ENCODE measurements at places on chromosomes 4 and X.

DNA sequence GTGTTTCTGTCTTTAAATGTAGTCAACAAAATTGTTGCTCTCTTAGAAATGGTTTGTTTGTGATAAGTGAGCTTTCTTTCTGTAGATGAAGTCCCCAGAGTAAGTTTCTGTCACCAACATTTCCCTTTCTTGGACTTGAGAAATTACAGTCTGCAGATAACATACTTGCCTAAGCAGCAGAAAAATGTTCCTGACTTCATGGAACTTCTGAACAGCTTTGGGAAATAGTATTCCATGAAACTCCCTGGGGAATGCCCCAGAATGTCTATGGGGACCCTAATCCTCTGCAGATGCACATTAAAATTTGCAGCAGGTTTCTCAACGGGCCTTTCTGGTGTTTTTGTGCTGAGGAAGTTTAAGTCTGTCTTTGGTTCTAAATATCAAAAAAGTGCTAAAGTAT is 38.6 kb upstream of the NEIL3 start:
- DNase-seq: no peak

DNA sequence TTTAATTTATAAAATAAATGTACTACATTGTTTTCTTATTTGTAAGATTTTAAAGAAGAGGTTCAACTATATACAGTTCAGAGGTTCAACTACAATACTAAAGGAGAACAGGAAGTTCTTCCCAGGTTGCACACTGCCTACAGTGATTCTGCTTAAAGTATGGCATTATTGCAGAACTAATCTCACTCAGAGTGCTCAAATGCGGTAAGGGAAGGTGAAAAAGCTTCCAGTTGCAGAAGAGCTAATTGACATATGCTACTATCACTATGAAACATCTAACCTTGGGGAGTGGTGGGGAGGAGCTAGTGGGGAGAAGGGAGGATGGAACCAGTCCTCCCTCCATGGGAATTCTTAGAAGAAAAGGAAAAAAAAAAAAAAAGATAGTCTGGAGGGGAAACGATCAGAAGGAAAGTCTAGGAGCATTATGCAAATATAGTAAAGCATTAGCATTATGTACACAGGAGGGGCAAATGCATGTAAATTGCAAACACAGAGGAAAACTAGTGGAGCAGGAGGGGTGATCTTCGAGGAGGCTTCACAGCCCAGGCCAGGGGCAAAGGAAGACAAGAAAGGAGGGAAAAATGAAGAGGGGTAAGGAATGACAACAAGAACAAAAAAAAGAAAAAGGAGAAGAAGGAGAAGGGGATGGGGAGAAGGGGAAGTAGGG is 32.0 kb upstream of the MMAA start:
- no peak for DNase-seq

DNA sequence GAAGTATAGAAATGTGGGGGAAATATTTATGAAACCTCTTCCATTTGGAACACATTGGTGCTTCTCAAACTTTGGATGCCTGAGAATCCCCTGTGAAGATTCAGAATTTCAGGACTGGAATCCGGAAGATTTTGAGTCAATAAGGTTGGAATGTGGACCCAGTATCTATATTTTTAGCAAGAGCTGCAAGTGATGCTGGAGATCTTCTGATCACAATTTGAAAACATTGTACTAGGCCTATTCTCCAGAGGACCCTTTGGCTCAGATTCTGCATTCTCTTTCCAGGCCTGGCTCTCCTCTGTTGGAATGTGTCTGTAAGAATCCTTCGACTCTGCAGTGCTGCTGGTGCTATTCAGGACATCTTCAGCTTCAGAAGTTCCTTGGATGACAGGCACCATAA is 2.4 kb upstream of the PKD2 start:
- no peak for DNase-seq

GRCh38 chrX:153495362-153495751 is 577 bp downstream of the BGN start:
- DNase-seq: no peak

- DNase-seq: no peak
These were observed 38.0 kb downstream of the HTT-AS start for GRCh38 chr4:3036131-3036952.

DNA sequence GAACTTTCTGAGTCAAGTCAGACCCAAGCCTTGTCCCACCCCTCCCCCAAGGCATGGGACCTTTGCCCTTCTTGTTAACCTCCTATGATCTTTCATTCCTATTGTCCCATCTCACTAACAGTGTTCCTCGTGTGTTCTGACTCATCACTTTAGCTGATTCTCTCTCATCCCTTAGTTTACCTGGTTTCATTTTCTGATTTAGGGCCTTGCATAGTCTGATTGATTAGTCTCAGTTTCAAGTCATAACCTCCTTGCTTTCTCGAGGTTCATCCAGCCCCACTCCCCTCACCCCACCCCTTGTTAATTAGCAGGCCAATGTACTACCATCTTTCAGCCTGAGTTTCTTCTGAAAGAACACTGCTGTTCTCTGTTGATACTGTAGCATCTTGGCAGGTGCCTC is 517.4 kb downstream of the RPA4 start:
- DNase-seq: no peak

GRCh38 chrX:39491548-39492297 is 606.0 kb downstream of the BCOR start:
- peak; percentile 11 for DNase-seq

GRCh38 chr4:150382028-150382427 is 199.9 kb upstream of the MAB21L2 start:
- no peak for DNase-seq

DNA sequence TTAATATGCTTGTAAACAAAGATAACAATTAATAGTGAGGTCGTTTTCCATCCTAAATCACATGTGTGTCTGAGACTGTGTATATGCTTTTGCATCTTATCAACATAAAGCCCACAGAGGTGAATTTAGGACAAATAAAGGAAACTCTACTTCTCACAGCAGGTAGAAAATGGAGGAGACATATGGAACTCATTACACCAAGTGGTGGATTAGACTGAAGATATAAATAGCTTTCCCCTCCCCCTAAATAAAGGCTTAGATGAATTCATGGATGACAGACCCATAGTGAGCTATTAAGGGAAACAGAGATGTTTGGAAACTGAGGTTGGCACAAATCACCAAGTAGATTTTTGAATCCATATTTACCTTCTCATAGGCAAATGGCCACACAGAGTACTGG is 79.7 kb downstream of the GRIA3 start:
- no peak for DNase-seq

DNA sequence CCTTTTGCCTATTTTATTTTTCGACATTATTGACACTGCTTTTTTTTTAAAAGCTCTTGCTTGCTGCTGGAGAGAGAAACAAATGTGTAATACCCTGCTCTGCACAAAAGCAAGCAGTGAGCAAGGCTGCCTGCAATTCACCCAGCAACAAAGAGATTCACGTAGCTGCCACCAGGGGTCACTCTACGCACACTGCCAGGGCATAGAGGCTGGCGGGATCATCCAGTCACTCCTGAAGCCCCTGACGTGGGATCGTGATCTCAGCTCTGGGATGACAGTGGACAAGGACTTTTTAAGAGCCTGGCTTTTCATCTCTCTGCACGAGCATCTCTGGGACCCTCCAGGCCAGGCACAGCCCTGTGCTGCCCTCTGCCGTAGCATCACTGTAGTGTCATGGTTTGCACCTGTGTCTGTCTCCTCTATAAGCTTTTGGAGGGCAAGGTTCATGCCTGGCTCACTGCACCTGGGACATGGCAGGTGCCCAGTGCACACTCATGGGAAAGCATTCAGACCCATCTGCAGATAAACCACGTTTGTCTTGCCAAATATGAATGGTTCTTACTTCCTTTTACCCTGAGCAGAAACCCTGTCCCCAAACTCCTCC is 19.8 kb downstream of the C4orf50 start:
- no peak for DNase-seq

DNA sequence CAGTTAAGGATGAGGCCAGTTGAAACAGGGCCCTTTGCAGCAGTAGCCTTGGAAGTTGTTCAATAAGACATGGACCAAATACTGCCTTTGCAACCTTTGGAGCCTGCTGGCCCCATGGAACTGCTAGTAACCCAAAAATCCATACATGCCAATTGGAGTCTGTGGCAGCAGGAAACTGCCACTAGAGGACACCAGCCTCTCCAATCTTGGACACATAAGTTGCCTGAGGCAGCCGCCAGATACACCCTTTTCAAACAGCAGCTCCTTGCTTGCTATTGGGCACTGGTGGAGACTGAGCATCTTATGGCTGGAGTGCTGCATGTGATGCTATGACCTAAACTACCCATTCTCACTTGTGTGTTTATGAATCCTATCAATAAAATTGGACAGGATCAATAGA is 14.8 kb upstream of the LAP3 start:
- no peak for DNase-seq

DNA sequence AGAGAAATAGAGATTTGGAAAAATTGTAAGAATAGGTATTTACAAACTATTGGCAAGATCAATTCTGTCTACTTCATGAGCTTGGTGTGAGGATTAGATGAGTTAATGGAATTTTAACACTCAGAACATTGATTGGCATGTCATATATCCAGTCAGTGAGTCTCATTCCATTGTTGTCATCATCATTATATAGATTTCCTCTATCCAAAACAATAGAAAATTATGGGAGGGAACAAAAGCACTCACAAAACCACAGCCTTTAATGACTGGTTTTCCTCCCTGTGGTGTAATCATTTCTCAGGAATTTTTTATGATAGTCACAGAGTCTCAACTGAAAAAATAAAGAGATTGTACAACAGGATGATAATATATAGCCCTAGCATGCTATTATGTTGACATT is 21.1 kb downstream of the KLHL5 start:
- no peak for DNase-seq

DNA sequence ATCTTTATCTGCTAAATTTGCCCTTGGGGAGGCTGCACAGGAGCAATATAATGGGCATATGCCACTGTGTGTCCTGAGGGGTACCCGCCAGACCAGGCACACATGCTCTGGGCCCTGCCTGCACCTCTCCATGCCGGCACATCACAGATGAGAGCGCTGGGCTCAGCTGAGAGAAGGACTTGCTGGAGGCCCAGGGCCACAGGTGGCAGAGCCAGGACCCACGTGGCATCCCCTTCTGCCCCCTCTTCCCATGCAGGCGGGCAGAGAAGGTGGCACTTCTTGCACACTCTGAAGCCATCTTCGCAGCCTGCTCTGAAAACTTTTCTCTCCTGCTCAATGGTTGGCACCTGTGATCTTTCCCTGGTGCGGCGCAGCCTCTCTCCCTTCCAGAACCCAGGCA is 20.1 kb downstream of the CPZ start:
- no peak for DNase-seq

DNA sequence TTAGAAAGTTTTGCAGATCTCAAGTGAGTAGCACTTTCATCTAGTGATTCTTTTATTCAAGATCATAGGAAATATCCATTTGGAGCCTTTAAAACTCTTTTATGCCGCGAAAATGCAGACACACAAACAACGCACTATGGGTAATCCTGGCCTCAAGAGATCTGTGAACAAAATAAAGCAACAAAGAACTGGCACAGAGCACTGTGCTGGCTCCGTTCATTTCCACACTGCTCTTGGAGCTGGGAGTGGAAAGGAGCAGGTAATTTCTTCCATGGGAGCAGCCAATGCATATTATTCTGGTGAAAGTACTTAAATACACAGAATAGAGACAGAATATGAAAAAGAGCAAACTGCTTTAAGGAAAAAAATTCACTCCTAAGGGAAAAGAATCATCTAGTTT is 172.7 kb upstream of the FRG1 start:
- no peak for DNase-seq

- DNase-seq: no peak
These were observed 103.6 kb downstream of the TENM3 start for GRCh38 chr4:182346675-182347375.

- no peak for DNase-seq
These were observed 19.9 kb downstream of the SEPTIN11 start for GRCh38 chr4:76969495-76969894.

DNA sequence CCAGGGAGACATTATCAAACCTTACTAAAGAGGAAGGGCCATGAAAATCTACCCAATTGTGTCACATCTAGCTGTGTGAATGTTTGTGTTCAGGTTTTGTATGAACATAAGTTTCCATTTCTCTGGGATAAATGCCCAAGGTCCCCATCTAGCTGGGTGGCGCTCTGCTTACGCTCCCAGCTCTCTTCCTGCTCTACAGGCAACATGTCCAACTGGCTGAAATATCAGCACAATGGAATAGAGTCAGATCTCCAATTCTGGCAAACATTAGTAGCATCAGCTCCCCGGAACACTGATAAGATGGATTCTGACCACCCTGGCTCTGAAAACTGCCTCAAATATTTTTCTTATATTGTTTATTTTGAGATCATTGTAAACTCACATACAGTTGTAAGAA is 74.8 kb downstream of the IRF2 start:
- DNase-seq: no peak
